ENCODE measurements at places on chromosomes 7 and 10.
A peak's percentile ranks its signal among the peaks of the same experiment; 100 is the strongest.

- no peak for DNase-seq
Observed at GRCh38 chr10:8311526-8312070, 257.1 kb downstream of the GATA3 start.

GRCh38 chr10:91800756-91801155 lies 2.5 kb downstream of the TNKS2 start:
- DNase-seq: no peak

- no peak for DNase-seq
Observed at GRCh38 chr7:30531286-30531685, 26.7 kb upstream of the GGCT start.

- no peak for DNase-seq
Observed at GRCh38 chr10:56844978-56845529, 484.0 kb upstream of the ZWINT start.

DNA sequence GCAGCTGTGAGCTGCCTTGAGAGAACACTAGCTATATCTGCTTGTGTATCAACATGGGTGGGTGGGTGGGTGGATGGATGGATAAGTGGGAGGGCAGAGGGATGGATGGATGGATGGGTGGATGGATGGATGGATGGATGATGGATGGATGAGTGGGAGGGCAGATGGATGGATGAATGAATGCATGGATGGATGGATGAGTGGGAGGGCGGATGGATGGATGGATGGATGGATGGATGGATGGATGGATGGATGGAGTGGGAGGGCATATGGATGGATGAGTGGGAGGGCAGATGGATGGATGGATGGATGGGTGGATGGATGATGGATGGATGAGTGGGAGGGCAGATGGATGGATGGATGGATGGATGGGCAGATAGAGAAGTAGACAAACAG lies 76.1 kb downstream of the MKI67 start:
- no peak for DNase-seq

DNA sequence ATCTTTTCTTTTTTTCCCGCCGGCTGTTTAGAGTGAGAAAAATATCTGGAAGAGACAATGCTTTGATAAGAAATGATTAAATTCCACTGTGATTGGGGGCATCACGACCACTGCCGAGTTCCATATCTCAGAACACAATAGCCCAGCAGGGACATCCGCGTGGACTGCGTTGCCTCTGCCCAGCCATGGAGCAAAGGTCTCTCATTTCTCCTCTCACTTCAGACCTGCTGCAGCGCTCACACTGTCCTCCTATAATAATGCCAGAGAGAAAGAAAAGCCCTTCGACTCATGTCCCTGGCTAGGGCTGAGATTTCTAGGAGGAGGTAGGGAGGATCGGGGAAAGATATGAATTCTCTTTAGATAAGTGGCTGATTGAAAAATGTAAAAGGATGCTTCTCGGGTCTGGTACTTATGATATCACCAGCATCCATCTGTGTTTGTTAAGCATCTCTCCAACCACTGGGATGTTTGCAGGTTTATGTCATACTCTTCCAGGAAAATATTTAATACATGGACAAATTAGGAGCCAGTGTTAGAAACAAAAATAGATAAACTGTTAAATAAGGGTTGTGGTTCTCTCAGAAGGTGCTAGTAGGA lies 472.9 kb upstream of the AKR1E2 start:
- DNase-seq: no peak

DNA sequence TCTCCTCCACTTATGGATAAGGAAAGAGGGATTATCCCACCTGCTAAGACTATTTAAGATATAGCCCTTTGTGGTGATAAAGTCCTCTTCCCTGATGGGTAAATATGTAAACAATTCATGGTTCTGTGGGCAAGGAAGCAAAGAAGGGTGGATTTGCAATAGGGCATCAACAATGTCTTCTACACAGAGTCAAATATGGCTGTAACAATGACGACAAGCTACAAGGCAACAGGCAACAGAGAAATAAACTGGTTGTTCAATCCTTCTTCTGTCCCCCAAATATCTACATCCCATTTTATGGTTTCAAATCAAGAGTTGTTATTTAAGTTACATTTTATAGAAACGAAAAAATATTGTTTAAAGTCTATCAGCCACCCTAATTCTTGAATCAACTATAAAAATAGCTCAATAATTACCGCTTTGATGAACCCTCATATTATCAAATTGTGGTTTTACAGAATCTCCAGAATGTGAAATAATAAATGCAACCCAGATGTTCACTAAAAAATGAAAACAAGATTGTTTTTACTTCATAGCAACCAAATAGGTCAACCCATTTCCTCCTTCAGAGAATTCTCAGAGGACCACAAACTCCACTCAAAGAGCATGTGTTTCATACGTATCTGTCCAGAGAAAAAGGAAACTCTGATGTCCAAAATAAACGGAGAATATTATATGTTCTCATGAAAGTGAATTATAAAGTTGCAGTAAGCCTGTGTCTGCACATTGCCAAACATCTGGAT lies 13.8 kb downstream of the CYTH3 start:
- no peak for DNase-seq

DNA sequence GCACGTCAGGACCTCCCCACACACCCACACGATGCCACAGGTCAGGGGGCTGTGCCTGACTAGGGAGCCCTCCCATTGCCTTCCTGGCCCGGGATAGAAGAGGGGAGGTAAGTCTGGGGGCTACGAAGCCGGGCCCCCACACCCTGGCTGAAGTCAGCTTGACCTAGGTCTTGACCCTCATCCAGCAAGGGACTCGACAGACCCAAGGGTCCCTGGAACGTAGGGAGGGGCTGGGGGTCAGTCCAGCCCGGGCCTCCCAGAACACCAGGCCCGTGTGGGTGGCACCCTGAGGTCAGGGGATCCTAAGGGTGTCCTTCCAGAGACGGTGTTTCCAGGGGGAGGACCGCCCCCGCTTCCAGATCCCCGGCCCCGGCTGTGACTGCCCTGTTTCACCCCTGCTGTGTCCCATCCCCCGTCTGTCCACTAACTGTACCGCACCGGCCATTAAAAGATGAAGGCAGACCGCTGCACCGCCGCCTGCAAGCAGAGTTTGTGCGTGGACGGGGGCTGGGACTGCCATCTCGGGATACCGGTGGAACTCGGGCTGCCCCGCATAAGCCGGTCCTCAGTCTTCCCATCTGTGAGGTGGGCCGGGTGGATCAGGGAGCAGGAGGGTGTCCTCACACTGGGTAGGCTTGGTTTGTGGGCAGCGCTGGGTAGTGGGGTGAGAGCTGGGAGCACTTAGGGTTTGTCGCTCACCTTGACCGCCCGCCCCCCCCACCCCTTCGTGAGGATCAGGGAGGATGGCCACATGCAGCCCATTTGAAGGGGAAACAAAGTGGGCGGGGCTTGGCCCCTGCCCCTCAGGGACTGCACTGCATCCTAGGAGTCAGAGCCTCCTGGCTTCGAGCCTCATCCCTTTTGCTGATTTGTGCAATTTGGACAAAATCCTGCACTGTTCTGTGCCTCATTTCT lies 21.1 kb downstream of the SLC29A4 start:
- no peak for DNase-seq

GRCh38 chr10:23362879-23363792 lies 18.5 kb upstream of the C10orf67 start:
- peak; percentile 20 for DNase-seq

- no peak for DNase-seq
Observed at GRCh38 chr10:68784476-68784875, 42.9 kb upstream of the STOX1 start.

GRCh38 chr7:129110258-129110981 lies 34.1 kb upstream of the TSPAN33 start:
- DNase-seq: no peak

DNA sequence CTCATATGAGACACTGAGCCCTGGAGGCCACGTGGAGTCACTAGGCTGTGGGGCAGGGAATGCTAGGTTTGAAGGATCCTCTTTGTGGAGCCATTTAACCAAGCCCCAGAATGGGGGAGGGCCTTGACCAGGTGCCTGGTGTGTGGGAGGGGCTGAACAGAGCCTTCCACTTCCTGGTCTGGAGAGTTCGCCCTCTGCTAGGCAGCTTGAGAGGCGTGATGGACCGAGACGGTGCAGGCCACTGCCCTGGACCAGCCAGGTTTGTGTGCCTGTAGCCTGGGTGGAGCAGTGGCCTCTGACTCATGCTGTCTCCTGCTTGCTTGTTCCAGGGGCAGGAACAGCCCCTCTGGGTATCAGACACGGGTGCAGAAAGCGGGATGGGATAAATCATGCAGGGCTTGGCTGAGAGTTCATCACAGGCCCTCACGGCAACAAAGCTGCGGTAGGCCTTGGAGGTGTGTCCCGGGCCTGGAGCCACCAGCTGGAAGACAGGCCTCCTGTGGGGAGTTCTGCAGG lies 27.4 kb downstream of the ADAMTS14 start:
- DNase-seq: no peak

DNA sequence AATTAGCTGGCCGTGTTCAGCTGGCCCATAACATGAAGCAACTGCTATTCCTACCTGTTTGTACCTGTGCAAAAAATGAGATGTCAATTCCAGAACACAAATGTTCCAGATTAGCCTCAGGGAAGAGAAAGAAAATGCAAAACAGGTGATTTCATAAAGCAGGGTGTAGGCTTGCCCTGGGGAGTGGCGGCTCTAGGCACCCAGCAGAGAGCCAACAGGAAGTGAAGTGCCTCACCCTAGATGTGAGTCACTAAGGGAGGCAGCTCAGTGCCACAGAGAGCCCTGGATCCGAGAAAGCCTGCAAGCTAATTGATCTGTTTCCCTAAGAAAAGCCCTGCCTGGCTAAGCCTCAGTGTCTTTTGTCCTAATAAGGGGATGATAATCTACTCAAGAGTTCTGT lies 240.0 kb downstream of the ARHGAP21 start:
- DNase-seq: no peak

- no peak for DNase-seq
Observed at GRCh38 chr10:35426657-35427056, 90.3 kb downstream of the CCNY start.

DNA sequence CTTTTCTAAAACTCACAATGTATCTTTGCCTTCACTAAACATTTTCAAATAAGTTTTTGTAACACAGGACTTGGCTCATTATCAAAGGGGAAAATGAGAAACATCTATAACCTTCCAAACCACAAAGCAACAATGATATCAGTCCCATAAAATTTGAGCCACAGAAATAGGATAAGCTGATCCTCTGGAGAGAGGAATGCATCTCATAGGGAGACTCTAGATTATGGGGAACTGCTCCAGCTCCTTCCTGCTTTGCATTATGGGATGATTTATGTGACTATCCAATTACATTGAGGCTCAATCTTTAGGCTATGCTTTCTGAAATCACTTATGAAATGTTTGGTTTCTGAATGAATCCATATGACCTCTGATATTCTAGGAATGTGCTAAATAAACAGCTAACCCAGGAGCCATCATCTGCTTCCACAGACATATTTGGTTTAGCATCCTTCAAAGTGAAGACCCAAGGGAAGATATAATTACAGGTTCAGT lies 70.4 kb downstream of the CUBN start:
- no peak for DNase-seq

- no peak for DNase-seq
Observed at GRCh38 chr10:17712717-17713471, 39.1 kb upstream of the TMEM236 start.

- DNase-seq: no peak
Observed at GRCh38 chr7:93981480-93981874, 22.7 kb downstream of the BET1 start.

GRCh38 chr7:142240546-142240945 lies 17.3 kb downstream of the PRSS58 start:
- no peak for DNase-seq

DNA sequence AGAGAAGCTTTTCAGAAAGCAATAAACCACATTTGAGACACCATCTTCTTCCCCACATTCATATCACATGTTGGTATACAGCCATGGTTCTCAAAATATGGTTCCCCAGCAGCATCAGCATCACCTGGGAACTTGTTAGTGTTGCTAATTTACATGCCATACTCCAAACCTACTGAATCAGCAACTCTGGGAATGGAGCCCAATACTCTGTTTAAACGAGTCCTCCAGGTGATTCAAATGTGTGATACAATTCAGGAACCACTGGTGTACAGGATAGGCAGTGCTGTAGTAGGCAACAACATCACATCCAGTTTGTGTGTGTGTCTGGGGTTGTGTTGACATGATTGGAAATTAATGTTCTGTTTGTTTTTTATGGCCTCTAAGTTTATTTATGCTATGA lies 47.7 kb downstream of the ZNF277 start:
- no peak for DNase-seq

- no peak for DNase-seq
Observed at GRCh38 chr10:48729222-48729621, 44.5 kb downstream of the WDFY4 start.

Measured in activated T-cell treated with anti-CD3 and anti-CD28 coated beads for 4 hours (primary cell).